ENCODE measurements at places on chromosomes 1 and 21. TPM values are rescaled to one million over a fixed set of nuclear protein-coding genes. Genes with fewer than 3 reads are reported as not detected.

- no peak for DNase-seq
Observed at GRCh38 chr1:177017287-177017852, 147.1 kb downstream of the ASTN1 start.

GRCh38 chr1:97632776-97633175, 288.1 kb downstream of the DPYD start:
- no peak for DNase-seq

SUSD4 gene
- 17.7 TPM for total RNA-seq

SLC30A1 gene
- 13.1 TPM for total RNA-seq
